DMS53 (cell line): ENCODE measurements at places on chromosomes 5 and 9.

GRCh38 chr9:21812946-21813568 is 10.6 kb downstream of the MTAP start:
- DNase-seq, result peak; percentile 78

DNA sequence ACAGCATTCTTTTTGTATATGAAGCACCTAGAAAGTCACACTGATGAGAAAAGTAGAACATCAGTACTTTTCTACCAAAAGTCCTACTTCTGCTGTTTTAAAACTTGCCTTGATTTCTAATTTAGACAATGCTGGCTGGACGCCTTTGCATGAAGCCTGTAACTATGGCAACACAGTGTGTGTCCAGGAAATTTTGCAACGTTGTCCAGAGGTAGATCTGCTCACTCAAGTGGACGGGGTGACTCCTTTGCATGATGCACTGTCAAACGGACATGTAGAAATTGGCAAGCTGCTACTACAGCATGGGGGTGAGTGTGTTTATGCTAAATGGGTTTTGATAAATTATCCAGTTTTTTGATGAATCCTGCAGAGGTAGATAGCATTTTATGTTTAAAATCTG is 73.5 kb downstream of the SLF1 start:
- DNase-seq, result peak; percentile 86

DNA sequence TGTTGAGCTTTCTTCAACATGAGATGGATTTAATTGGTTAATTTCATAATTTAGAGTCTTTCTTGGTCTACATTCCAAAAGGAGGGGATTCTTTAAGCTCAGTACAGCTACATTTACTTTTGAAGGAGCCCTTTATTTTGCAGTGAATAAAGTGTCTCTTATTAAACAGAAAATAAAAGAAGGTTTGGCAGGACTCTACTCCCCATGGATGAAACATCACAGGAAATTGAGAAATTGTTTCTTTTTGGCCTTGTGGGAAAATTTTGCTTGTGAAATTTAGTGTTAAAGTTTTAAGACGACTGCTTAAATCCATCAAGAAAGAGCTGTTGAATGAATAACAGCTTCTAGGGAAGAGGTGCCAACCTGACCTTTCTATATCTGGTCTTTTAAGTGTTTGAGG is 187.7 kb downstream of the NTRK2 start:
- DNase-seq, result no peak

- DNase-seq, result no peak
These were observed 157.2 kb upstream of the PHYKPL start for GRCh38 chr5:178389796-178390195.

GRCh38 chr9:137319011-137319738 is 17.1 kb upstream of the NRARP start:
- no peak for DNase-seq

GRCh38 chr5:53369681-53370080 is 110.7 kb upstream of the FST start:
- DNase-seq, result no peak

GRCh38 chr9:94149696-94150095 is 65.4 kb downstream of the PTPDC1 start:
- no peak for DNase-seq

DNA sequence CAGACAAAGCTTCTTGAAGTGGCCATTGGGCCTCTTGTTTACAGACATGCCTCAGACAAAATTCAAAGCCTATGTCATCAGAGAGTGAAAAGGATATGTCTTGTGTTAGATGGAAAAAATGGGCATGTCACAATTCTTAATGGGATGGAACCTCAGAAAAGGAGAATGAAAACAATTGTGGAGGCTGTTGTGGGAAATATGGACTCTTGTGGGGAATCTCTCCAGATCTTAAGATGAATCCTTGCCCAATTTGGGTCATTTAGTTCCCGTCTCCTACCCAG is 19.5 kb downstream of the SLC22A5 start:
- no peak for DNase-seq

DNA sequence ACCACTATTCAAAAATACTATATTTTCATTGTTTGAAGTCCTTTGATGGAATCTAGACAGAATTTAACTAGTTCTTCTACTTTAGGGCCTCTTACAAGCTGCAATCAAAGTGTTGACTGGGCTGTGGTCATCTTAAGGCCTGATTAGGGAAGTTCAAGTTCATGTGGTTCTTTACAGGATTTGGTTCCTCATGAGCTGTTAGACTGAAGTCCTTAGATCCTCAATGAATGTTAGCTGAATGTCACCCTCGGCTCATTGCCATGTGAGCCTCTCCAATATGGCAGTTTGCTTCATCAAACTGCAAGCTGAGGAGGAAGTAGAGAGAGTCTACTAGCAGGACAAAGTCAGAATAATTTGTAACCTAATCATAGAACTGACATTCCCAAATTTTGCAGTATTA is 135.1 kb downstream of the CSNK1G3 start:
- DNase-seq, result no peak

DNA sequence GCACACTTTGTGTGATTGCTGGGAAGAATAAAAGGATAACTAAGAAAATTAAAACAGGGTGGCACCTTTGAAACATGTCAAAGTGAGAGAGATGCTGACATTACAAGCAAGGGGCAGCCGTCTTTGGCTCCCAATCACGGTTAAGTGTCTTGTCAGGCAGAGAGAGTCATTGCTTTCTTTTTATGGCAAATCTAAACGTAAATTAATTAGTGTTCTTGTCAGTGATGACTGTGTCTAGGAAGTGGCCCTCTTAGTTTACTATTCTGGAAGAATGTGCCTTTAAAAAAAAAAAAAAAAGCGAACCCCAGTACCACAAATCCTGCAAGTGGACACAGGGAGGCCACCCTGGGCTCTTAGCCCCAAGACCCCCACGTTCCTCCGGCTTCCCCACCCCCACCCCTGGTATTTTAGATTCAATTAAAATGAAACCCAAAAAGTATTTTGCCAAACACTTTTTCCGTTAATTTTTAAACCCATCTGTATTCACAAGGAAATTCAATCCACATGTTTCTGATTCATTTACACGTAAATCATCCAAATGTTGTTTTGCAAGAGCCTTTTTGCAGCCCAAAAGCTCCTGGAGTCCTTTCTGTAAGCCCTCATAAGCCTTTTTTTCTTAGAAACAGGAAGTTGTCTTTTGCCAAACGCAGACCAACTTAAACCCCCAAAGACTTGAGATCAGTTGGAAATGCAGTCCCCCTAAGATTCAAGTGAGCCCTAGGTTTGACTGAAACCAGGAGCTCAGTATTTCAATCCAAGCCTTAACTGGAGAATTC is 399.3 kb downstream of the EBF1 start:
- no peak for DNase-seq

DNA sequence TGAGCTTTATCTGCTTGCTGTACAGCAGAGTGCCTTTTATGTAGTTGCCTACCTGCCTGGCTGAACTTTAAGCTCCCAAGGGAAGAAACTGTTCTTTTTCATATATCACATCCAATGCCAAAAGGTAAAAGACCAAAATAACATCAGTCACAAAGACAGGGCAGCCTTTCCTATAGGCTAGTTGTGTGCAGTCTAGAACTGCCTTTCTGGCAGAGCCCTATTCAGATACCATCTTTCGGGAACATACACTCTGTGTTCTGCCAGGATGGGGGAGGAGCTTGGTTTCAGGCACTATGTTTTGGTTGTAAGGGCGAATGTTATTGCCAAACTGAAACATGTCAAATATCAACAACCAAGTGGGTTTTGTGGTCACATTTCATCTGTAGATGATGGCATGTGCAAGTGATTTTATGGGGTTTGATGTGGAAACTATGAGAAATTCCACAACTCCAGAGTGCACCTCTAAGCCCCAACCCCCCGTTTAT is 314.5 kb downstream of the ADGRV1 start:
- DNase-seq, result no peak

DNA sequence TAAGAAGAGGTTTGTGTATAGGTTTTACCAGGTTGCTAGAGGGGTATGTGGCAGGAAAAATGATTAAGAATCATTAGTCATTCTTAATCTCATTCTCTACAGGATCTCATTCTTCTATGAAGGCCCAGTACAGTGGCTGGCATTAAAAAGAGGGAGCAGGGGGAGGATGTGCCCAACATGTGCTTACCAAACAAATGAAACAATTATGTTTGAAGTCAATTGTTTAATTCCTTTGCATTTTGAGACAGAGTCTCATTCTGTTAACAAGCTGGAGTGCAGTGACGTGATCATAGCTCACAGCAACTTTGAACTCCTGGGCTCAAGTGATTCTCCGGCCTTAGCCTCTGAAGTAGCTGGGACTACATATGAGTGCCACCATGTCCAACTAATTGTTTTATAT is 23.0 kb downstream of the FNIP1 start:
- DNase-seq, result no peak

- DNase-seq, result no peak
These were observed 1052.0 kb downstream of the TAF11L14 start for GRCh38 chr5:18686253-18686652.

- DNase-seq, result no peak
These were observed 486.3 kb upstream of the ZNF462 start for GRCh38 chr9:106376689-106377088.

DNA sequence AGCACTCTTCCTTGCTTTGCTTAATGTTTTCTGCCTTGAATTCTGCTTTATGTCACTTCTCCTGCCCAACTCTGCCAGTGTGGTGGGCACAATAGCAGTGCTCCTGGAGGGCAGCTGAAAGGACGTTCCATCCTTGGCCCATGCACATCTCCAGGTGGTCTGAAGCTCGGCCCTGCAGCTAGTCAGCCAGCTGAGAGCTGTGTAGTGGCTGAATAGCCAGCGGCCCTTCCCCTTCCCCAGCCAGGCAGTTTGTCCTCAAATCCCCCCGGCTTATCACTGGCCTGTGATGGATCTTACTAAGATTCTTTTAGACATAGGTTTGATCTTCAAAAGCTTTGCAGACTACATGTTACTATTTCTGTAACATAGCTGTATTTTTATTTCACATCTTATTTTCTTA is 42.7 kb upstream of the ANGPTL2 start:
- DNase-seq, result no peak

GRCh38 chr5:100846772-100847171 is 56.3 kb downstream of the ST8SIA4 start:
- DNase-seq, result no peak
